ENCODE measurements at places on chromosomes 5 and 9.

DNA sequence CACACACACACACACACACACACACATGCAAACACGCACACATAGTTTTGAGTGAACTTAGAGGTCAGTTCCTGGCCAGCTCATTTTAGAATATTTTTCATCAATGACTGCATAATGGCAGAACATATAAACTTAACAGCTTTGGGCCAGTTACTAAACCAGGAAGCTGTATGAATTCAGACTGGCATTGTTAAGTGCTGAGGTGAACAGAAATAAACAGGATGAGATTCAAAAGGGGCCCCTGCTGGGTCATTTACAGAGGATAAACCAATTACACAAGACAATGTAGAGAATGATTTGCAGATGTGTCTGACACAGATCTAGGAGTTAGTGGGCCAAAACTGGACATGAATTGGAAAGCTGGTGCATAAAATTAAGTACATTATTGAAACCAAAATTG, 44.6 kb downstream of the MARCHF11 start:
- no peak for DNase-seq

DNA sequence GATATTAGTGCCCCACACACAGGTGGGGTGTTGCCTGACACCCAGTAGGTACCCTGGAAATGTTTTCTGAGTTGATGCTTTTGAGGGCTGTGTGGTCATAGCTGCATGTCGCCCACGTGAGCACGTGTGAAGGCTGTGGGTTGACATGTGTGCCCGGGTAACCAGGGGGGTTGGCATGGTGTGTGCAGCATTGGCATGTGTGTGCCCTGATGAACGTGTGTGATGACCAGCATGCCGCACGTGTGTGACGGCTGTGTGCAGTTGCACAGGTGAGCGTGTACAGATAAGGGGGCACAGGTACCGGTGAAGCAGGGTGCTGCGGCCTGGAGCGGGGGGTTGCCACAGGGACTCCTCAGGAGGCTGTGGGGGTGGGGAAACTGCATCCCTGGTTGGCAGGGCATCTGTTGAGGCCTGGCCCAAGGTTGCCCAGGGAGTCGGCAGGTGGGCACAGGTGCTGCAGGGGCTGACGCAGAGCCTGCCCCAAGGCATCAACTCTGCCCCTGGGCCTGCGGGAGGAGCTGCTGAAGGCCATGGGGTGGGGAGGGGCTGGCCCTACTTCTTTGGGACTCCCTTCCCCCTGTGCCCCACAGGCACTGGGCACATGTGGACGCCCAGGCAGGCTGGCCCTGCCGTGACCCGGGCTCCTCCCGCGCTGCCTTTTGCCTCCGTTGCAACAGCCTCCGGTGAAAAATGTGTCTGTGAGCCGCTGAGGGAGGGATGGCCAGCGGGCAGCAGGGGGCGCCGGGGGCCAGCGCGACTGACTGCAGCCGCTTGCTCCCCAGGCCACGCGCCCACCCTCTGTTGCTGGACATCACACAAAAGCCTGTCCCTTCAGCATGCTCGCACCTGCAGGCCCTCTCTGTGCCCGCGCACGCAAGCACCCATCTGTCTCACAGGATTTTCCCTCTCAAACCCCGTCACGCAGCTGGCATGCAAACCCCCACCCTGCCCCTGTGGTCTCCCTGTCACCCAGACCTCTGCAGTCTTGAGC, 2.2 kb downstream of the UNC5A start:
- DNase-seq: no peak

- DNase-seq: no peak
Observed at GRCh38 chr5:142613271-142613671, 72.6 kb downstream of the FGF1 start.

GRCh38 chr9:104240890-104241289, 146.8 kb downstream of the SMC2 start:
- no peak for DNase-seq

- no peak for DNase-seq
Observed at GRCh38 chr5:66628561-66628960, 32.4 kb downstream of the MAST4 start.
